CD4-positive, alpha-beta T cell treated with Interleukin-12 subunit alpha and Interleukin-12 subunit beta, for 1 hour (primary cell): ENCODE measurements at places on chromosomes 7 and 10.

DNA sequence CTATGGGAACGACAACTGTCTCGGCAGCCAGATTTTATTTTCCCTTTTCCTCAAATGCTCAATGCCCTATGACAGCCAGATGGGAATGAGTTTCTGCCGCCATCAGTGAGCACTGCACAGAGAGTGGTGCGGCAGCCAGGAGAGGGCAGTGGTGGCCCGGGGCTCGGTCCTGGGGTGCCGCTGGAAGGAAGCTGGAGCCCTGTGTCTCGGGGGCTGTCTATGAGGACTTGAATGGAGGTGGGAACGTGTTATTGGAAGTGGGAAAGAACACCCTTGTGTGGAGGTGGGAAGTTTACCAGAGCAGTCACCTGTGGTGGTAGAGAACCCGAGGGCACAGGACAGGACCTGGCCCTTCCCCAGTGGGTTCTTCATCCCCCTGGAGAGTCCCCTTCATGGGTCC lies 35.8 kb downstream of the JAKMIP3 start:
- DNase-seq: no peak

GRCh38 chr10:132162021-132162531 lies 24.7 kb upstream of the DPYSL4 start:
- DNase-seq: peak; percentile 55

GRCh38 chr10:73584737-73585136 lies 6.4 kb downstream of the USP54 start:
- no peak for DNase-seq

DNA sequence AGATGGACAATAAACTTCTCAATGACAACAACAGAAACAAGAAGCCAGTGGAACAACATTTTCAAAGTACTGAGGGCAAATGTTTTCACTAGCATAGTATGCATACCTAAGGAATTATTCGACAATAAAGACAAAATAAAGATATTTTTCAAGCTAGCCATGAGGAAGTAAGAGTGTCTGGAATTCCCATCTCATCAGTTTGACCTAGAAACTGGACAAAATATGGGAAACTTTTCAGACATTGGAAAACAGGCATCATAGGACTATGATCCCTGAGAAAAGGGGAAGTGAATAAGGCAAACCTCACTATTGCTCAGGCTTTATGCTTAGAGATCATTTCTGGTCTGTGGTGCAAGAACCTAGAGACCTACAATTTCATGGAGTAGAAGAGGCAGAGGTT lies 86.3 kb downstream of the OAT start:
- no peak for DNase-seq

DNA sequence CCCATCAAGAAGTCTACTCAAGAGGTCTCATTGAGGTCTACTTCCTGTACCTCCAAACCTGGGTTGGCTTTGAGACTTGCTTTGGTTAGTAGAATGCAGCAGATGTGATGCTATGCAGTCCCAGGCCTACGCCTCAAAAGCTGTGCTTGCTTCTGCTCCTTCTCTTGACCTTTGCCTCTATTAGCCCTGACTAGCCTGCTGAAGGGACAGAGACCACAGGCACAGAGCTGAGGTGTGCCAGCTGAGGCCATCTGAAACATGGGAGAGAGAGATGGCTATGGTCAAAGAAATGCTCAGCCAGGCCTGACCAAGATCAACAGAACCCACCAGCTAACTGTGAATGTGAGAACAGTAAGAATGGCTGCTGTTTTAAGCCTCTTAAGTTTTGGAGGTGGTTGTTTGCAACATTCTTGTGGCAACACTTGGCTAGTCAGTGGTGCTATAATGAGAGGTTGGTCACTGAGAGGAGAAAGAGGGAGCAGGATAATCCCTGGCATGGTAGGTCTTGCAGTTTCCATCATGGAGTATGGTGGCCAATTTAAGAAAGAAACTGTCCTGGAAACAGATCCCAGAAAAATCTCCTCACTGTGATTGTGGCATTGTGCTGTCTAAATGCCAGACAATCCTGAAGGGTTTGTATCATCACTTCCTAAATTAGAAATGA lies 176.1 kb upstream of the PHYHIPL start:
- no peak for DNase-seq

- DNase-seq: no peak
Measured at GRCh38 chr10:57168611-57169240, 807.7 kb upstream of the ZWINT start.

DNA sequence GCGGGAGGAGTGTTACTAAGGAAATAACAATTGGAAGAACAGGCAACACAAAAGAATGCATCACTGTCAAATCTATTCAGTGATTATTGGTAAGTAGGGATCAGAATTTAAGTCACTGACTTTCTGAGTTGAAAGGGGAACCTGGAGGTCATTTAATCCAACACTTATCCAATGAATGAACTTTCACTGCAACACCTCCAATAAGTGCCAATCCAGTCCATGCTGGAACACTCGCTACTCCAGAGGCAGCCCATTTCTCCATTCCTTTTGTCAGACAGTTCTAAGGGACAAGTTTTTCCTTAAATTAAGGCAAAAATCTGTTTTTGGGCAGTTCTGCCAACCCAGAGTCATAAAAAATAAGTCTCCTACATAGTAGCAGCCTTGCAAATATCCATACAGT lies 29.5 kb downstream of the FRA10AC1 start:
- no peak for DNase-seq

DNA sequence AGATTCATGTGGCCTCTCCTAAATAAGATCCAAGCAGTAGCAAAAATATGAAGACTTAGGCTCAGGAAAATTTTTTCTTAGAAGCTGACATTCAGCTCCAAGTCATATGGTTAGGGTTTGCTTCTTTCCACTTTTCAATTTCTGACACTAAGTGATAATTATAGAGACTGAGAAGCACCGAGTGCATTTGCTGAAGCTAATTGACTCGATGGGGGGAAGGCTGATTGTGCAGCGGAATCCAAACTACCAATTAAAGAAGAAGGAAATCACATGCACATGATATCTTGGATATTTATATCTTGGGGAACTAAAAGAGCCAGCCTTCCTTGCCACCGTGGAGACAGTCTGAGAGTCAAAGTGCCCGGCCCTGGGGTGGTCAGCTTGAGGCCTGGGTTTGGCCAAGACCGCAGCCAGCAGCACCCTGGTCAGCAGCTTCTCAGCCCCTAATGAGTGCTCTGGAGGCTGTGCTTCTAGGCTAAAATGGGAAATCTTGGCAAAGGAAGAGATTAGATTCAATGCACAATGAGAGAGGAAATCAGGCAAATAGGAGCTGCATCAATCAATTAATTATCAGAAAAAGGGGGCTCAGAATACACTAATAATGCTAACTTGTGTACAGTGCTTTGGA lies 589.3 kb downstream of the NRG3 start:
- DNase-seq: no peak

DNA sequence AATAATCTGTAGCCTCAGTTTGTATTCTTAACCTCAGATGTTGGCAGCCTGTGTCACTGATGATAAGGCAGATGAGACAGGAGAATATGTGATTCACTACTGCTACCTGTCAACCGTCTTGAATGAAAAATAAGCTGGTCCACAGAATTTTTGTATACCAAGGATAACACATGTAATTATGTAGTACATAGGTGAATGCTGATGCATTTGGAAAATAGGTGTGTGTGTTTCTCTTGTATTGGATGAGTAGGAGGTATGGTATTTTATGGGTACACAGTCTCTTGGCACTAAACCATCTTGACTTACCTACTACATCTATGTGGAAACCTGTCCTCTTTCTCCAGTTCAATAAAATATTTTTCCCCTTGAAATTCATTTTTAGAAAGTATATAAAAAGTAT lies 20.7 kb upstream of the ZRANB1 start:
- no peak for DNase-seq

GRCh38 chr7:2197436-2198155 lies 35.1 kb downstream of the MAD1L1 start:
- no peak for DNase-seq

DNA sequence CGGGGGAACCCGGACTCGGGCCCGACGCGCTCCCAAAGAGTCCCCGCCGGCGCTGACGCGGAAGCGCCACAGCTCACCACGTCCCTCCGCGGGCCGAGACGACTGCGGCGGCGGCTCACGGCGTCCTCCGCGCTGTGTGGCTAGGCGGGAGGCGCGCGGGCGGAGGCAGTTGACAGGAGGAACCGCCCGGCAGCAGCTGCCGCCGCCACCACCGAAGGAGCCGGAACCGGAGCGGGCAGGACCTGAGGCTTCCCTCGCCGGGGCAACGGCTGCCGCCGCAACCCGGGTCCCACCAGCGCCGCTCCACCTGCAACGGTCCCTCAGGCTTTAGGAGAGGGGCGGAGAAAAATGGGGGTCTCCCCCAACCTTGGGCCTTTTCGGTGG lies 334 bp downstream of the ZNF800 start:
- peak; percentile 76 for DNase-seq

- DNase-seq: no peak
Measured at GRCh38 chr7:79988653-79989052, 146.0 kb upstream of the GNAI1 start.

GRCh38 chr7:155066417-155066950 lies 3.6 kb upstream of the HTR5A start:
- DNase-seq: no peak

DNA sequence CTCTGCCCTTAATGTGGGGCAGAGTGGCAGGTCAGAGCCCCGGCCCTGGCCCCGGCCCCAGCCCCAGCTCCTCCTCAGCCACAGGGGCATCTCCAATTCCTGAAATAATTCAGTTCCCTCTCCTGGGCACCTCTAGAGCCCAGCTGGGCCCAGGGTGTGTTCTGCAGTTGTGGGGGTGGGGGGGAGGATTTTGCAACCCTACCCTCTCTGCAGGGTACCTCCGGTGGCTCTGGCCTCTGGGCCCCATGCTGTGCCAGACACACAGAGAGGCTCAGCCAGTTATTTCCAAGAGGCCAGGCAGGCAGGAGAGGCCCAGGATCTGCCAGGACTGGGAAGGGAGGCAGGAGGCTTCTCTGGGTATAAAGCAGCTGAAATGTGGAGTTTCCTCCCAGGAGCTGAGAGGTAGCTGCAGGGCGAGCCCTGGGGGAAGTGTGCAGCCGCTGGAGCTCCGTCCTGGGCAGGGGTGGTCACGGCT lies 47.9 kb downstream of the PWWP2B start:
- DNase-seq: no peak

DNA sequence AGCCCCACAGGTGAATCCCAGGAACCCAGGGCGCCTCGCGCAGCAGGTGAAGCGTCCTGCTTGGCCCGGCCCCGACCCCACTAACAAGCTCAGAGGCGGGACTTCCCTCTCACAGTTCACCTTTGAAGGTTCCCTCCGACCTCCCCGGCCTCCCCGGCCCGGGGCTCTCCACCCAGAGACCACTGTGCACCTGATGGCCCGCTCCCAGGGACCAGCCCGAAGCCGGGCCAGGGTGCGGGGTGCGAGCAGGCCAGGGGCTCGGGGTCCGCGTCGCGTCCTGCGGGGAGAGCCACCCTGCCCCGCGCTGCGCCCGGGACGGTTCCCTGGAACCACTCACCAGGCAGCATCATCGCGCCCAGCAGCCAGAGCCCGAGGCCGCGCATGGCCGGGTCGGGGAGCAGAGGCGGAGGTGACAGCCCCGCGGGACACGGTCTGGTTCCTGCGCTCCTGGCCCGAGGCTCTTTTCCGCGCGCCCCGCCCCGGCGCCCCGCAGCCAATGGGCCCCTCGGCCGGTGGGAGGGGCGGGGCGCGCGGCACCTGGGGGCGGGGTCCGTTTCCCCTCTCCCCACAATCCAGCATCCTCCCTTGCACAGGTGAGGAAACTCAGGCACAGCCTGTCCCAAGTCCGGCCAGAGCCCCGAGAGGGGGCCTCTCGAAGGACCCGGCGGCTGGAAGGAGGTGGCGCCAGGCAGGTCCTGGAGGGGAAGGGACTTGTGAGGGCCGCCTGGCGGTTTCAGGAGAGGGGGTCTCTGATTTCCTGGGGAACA lies at the start of gene ADAM8:
TSS of gene ADAM8 (minus strand) at position 434 of the 767 bp plus-strand sequence. CDS start at position 383, 51 bp downstream.
- peak; percentile 78 for DNase-seq

GRCh38 chr10:74977913-74978847 lies 133.3 kb upstream of the SAMD8 start:
- peak; percentile 70 for DNase-seq

GRCh38 chr10:22623633-22624253 lies 90.6 kb downstream of the PIP4K2A start:
- no peak for DNase-seq

GRCh38 chr7:3294432-3295100 lies 6.5 kb upstream of the SDK1 start:
- no peak for DNase-seq

DNA sequence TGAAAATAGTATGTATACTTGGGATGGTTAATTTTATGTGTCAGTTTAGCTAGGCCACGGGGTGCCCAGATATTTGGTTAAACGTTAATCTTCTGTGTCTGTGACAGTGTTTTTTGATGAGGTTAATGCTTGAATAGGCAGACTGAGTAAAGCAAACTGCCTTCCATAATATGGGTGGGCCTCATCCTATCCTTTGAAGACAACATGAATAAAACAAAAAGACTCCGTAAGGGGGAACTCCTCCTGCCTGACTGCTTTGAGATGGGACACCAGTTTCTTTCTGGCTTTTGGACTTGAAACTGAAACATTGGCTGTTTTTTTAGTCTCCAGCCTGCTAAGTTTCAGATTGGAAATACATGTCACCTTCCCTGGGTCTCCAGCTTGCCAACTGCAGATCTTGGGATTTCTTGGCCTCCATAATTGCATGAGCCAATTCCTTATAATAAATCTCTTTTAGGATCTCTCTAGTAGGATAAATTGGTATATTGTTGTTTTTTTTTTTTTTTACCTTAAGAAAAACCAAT lies 59.9 kb upstream of the GLCCI1 start:
- no peak for DNase-seq

- no peak for DNase-seq
Measured at GRCh38 chr10:122487174-122487765, 25.9 kb downstream of the HTRA1 start.

DNA sequence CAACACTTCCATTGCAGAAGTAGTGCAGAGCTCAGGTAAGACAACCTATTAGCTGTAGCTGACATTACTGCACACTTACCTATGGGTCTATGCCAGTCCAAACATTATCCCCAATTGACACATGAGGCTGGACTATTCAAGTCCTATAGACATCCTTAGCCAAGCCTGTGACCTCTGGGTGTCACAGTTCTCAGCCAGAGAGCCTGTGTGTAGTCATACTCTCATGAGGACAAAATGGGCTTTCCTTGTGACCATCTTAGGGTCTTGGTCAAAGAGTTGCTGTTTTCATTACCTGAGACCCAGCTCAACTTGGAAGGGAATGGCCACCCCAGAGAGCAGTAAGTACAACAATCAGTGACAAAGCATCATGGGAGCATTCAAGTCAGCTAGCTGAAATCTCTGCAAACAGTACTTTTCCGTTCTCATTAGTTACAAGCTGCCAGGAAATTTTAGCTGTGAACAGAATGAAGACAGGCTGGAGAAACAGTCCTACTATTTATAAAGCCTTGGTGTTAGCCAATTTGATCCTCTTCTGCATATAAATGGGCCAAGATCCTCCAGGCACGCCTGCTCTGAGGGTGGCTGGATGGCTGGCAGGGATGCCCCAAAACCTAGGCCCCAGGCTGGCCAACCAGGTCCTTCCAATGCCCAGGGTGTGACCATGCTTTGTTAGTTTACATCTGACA lies 44.3 kb downstream of the NUDCD3 start:
- DNase-seq: no peak
